Stimulated activated CD4-positive, alpha-beta T cell treated with anti-CD3 and anti-CD28 coated beads, Interleukin-12 subunit alpha, Interleukin-12 subunit beta, amount 100 ng/mL, for 24 hours (primary cell): ENCODE measurements at places on chromosomes 5 and 9.

- no peak for DNase-seq
Observed at GRCh38 chr5:6188976-6189375, 189.4 kb downstream of the MED10 start.

GRCh38 chr5:137693951-137694721 lies 41.8 kb downstream of the KLHL3 start:
- no peak for DNase-seq

- no peak for DNase-seq
Observed at GRCh38 chr9:14361074-14361473, 47.1 kb upstream of the NFIB start.

DNA sequence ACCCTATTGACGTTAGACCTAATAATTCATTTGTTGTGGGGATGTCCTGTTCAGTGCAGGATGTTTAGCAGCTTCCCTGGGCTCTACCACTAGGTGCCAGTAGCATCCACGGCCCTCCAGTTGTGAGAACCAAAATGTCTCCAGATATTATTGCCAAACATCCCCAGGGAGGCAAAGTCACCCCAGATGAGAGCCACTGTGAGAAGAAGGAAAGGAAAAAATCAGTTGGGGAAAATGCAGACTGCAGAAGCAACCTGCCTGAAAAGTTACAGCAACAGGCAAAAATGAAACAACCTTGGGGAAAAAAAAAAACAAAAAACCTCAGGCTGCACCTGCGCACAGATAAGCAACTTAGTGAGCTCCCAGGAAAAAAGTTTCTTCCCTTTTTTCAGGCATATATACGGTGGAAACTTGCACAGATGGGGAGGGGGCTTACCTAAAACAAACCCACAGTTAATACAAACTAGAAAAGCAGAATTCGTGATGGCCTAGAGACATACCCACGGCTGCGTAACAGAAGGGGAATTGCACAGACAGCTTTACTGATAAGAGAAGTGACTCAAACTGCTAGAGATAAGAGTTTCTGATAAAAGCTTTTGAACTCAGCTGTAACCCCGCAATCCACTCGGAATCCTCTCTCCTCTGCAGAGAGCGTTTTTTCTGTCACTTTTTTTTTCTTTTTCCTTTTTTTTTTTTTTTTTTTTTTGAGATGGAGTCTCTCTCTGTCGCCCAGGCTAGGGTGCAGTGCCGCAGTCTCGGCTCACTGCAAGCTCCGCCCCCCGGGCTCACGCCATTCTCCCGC lies 29.8 kb upstream of the FBP1 start:
- peak; percentile 24 for DNase-seq

DNA sequence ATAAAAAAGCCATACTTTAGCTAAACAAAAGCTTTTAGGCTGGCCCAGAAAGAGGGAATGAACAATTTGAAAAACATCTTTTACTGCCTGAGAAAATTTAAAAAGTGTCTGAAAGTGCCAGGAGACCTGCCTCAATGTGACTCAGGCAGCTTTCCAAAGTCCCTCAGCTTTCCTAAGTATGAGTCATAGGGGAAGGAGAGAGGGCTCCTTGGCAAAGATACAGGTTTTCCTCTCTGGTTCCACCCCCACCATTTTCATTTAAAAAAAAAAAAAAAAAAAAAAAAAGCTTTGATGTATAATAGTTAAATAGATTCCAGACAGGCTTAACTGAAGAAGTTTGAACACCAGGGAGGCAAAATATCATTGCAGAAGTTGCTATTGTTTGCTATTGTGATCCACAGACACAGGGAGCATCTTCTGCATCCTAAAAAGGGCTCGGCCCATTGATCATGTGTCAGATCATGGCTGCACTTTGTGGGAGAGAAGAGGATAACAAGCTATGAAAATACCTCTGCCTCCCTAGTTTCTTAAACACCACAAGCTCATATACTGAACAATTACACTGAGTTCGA lies 71.5 kb downstream of the MRPS27 start:
- no peak for DNase-seq

DNA sequence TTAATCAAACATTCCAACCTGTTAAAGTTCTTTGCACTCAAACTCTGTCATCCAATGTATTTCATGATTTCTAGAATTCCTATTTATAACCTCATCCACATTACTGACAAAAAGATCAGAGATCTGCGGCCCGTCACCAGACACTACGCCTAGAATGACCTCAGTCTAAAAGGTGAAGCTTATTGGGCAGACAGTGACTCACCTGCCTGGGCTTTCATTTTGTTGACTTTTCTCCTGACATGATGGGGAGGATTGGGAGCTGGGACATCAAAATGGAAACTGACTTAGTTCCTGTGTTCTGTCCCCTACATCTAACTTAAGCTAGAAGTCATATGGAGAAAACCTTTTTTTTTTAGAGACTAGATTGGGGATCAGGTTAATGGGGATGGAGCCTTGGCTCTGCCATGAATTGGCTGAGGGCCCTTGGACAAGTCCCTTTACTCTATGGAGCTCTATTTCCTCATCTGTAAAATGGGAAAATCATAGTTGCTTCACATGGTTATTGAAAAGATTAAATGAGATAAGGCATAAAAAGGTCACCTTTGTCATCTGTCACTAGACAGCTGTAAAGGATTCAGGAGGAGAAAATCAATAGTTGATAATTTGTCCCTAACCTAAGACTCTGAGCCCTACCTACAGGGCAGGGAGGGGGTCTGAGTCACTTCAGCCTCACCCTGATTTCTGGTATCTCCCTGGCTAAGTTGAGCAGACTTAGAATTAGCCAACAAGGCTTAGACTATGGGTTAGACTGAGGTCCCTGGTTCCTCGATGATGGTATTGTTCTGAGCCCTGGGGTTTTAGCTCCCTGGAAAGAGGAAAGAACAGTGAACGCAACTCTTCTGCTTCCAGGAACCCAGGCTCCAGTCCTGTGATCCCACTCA lies 224.8 kb upstream of the TBC1D2 start:
- no peak for DNase-seq

GRCh38 chr5:38453921-38454320 lies 102.5 kb downstream of the LIFR start:
- no peak for DNase-seq

DNA sequence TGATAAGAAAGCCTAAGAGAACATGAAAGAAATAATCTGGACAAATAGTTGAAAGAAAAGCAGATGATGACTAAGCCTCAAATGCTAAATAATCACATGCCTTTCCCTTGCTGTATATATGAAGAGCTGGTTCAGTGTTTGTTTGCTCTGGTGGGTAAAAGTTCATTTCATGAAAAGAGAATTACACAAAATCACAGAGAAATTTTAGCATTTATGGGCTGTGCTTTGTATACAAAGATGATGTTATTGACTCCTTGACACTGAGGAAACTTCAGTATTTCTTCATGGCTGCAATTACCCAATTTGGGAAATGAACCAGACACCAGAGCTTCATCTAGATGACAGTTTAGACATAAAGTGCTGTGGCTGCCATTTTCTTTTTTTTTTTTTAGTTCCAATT lies 527.2 kb downstream of the NR2F1-AS1 start:
- DNase-seq = no peak

GRCh38 chr5:89444088-89444487 lies 561.1 kb upstream of the MEF2C start:
- DNase-seq = no peak

GRCh38 chr5:2754581-2755075 lies 3.2 kb upstream of the IRX2 start:
- no peak for DNase-seq

GRCh38 chr9:73527521-73527920 lies 375.9 kb downstream of the ANXA1 start:
- DNase-seq = no peak

GRCh38 chr5:109650493-109650892 lies 39.2 kb upstream of the MAN2A1 start:
- DNase-seq = no peak

DNA sequence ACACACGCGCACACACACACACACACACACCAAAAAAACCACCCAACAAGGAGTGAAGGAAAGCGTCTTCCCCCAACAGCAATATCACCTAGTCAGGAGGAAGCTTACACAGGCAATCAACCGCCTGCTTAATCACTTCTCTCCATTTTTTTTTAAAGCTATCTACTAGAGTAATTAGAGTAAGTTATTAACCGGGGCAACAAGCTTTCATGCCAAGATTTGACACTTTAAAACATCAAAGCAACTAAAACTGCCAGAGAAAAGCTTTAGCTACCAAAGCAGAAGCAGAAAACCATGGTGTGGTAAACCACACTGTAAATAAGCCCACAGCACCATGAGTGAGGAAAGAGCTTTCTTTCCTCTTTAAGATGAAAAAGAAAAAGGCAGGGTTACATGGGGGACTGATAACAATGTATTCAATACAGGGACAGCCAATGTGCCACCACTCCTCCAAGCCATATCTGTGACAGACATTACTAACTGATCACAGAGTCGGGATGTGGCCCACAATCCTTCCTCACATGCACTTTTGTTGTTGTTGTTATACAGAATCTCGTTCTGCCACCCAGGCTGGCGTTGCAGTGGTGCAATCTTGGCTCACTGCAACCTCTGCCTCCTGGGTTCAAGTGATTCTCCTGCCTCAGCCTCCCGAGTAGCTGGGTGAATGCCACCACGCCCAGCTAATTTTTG lies 282.1 kb downstream of the CRB2 start:
- DNase-seq = no peak
